Mesothelial cell of epicardium (in vitro differentiated cells): ENCODE measurements at places on chromosomes 6 and 20.

DNA sequence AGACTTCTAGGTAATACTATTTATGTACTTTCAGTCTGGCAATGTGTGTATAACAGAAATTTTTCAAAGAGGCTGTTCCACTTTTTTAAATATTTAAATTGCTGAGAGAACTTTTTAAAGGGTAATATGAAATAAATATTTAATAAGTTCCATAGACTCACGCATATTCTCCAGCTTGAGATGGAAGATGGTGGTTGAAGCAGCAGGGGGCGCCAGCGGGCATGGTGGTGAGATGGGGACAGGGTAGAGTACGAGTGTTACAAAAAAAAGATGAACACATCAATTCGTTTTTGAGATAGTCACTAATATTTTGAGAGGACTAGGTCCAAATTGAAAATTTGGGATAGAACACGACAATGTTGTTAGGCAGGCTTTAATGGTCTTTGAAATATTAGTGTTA, 68.4 kb downstream of the RSPO3 start:
- no peak for DNase-seq

- no peak for DNase-seq
Observed at GRCh38 chr6:108616544-108616943, 55.8 kb downstream of the FOXO3 start.

GRCh38 chr6:80566361-80566760, 459.9 kb downstream of the BCKDHB start:
- no peak for DNase-seq

DNA sequence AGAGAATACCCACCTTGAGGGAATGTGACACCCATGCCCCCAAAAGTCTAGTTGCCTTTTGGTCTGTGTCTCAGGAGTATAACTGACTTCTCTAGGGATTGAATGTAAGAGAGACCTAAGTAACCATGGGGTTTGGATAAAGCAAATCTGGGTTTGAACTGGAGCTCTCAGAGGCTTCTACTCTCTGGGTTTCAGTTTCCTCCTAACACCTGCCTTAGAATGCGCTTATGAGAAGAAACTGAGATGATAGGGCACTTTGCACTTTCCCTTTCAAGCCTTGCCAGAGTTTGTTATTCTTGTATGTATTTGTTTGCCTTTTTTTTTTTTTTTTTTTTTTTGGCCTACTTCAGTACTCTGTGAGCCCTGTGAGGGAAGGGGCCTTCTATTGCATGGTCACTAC, 19.4 kb downstream of the SDHAF4 start:
- no peak for DNase-seq

DNA sequence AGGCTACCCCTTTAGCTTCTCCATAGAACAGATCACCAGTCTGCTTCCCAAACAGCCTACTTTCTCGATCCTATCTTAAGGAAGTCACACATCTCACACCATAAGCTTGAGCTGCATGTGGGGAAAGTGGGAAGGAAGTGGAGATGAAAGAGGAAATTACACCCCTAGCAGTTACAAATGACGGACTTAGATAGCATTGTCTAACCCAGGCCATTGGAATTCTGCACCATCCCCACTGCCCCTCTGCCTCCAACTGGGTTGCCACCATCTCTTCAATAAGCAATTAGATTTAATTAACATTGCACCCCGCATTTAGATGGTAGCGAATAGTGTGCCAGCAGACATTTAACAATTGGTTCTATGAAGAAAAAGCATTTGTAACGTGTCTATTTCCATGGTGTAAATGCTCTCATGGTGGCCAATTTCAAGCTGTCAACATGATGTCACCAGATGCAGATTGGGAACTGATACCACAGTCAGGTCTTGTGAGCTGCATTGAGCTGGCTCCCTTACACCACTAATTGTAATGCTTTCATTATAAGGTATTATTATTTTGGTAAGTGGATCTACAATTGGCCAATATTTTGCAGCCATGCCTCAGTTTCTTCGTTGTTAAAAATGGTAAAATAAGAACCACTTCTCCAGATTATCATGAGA, 124.7 kb downstream of the CD24 start:
- DNase-seq: no peak

DNA sequence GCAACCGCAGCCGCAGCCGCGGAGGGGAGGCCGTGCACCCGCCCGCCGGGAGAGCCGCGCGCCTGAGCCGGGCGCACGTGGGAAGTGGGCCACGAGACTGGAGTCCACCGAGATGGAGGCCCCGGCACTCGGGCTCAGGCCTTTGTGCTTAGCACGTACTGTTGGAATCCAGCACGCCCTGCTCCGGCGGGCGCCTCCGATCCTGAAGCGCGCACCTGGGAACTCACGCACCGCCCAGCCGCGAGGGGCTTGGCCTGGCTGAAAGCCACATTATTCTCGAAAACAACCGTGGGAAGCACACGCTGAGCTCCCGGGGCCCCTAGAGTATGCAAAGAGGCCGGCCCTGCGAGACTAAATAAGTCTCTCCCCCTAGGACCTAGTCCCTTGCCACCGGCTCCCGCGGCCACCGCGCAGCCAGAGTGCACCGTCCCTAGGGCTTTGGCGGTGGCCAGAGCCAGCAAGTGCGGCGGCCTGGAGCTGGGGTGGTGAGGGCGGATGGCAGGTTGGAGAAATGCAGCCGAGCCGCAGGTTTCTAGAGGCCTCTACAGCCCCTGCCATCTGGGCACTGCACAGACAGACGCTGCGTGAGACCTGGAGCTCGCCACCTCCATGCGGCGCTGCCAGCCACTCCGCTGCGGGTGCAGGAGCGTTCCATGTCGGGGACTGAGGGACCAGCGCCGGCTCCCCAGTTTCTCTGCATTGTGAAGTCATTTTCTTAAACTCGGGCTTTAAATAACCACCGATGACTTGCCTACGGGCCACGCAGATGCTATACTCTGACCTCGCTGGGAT, 42.0 kb upstream of the LY86 start:
- DNase-seq: peak; percentile 63

- no peak for DNase-seq
Observed at GRCh38 chr6:156864557-156864956, 87.4 kb downstream of the ARID1B start.

DNA sequence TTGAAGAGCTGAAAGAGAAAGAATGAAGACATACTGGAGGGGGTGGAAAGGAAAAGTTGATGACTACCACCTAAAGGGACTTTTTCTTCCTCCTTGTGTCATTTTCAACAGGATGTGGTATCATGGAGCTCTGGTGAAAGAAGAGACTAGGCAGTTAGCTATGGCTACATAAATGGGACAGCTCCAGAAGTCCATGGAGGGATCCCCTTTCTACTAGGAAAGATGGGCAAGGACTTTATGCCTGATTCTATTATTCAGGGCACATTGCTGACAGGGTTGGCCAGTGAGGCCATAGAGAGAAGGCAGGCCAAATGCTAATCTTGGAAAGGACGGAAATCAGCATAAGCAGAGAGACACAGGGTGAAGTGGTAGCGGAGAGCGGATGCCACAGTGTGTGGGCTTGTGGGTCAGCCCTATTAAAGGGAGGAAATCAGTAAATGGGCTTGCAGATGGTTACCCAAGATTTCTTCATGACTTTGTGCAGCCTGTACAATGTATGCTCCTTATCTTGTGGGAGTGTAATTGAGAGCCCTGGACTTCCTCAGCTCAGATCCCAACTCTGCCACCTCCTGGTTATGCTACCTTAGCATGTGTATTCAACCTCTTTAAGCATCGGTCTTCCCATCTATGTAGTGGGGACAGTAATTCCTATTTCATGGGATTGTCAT, 77.4 kb upstream of the TMEM170B start:
- DNase-seq: no peak

DNA sequence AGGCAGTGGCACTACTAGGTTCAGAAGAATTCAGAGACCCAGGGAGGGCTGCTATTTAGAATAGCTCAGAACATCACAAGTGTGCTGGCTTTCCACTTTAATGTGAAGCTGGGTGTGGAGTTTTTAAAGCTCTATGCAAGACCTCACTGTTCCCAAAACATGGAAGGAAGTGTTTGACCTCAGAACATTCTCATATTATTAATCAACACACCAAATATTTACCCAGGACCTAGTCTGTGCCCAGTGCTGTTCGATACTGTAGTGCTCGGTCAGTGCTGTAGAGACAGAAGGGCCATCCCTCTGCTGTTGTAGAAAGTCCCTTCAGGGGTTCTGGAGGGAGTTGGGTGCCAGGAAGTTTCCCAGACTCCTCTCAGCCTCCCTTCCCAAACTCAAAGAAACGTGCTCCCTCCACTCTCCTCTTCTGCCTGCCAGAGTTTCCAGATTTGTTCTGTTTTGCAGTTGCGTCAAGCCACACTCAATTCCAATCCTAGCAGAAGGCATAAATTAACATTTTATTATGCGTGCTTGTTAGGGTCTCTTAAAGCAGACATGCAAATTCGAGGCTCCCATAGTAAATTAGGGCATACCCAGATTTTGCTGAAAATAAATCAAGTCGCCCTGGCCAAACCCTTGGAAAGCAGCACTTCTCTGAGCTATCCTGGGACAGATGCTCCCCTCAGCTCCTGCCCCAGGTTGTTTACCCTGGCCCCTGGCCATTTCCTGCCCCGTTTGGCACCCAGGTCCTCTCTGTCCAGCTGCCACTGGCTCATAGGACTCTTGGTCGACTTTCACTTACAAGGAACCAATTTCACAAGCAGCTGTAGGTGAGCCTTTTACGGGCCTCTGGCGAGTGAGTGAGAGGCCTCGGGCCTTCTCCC, 248.6 kb downstream of the HIVEP2 start:
- DNase-seq: no peak
